ENCODE measurements at places on chromosomes 5 and 9.

DNA sequence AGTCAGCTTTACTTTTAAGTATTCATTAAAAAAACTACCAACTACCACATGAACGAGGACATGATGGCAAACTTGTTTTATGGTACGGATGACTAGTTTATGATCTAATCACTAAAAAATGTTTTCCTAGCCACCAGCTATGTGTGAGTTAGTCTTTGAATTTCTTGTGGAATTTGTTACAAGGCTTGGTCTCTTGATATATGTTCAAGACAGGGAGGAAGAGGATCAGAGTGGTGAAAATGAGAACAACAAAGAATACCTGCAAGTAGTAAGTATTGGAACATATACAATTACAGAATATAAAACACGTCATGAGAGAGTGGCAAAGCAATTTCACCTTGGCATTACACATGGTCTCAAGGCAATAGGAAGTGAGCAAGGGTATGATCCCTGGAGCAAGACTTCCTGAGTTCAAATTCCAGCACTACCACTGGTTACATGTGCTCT lies 548.6 kb upstream of the TLE4 start:
- no peak for DNase-seq

DNA sequence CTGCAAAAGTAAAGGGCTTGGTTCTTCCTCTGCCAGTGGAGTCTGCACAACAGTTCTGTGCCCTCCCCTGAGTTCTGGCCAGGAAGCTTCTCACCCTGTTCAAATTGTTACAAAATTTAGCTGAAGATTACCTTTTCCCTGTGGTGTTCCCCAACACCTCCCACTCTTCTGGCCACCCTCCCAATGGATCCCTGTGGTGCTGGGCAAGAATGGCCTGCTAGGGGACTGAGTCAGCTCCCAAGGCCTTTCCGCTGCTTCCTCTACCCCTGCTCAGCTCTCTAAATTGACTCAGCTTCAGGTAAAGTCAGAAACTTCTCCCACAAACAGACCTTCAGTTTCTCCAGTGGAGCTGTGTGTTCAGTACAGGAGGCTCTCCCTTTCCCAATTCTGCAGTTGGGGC lies 186.0 kb downstream of the NR2F1-AS1 start:
- DNase-seq: no peak

DNA sequence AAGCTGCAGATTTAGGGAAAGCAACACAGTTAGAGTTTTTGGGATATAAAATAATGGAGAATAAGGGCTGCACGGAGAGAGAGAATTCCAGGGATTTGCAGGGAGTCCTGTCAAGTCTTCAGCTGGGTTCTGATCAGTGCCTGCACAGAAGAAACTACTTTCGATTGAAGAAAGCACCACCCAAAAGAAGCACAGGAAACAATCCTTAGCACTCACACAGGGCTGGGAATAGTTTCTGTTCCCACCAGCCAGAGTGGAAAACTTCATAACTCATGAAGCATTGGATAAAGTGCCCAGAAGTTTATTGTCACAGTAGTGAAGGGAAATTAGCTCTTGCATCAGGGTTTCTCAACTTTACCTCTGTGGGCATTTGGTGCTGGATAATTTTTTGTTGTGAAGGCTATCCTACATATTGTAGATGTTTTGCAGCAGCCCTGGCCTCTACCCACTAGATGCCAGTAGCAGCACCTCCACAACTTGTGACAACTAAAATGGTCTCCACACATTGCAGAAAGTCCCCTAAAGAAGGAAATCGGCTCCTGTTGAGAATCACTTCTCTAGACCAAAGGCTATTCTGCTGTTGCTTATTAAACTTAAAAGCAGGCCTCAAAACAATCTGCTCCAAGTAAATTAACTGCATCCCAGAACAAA lies 71.0 kb upstream of the FAM120A start:
- no peak for DNase-seq

DNA sequence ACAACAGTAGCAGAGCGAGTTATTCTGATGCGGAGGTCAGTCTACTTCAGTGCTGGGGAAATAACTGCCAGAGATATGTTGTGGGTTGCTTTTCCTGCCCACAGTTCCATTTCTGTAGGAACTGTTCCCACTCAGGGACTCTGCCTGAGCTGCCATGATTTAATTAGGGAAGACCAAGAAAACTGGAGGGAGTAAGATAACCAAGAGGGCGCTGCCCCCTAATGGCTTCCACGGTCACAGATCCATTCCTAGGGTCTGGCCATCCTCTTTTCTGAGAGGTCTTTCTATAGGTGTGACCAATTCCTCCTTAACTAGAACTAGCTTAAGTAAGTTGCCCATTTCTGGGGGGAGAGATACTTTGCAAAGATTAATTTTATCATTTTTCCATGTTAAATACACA lies 125.9 kb downstream of the APBA1 start:
- peak; percentile 53 for DNase-seq

GRCh38 chr5:81838307-81838906 lies 87.5 kb upstream of the SSBP2 start:
- no peak for DNase-seq

DNA sequence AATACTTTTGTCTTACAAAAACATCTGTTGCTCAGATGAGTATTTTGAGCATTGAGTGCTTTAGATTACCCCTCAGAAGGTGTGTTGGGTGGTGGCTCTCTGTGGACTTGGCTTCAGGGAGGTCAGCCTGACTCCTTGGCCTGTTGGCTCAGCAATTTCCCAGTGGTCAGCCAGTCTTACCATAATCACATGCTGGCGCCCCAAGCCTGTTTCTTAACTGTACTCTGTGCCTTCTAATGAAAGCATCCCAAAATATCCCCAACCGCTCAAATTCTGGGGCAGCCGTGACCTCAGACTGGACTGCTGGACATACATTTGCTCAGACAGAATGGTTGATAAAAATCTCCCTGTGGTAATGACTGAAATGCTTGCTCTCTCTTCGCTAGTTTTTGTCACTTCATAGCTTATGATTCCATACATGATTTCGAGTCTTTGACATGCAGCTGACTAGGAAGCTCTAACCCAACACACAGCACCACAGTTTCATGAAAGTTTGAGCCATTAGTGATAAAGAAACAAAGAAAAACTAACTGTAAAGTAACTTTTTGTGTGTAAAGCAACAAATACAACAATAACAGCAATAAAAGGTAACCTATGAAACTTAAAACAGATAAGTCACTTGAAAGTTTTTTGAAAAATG lies 562.2 kb upstream of the MEF2C start:
- no peak for DNase-seq

DNA sequence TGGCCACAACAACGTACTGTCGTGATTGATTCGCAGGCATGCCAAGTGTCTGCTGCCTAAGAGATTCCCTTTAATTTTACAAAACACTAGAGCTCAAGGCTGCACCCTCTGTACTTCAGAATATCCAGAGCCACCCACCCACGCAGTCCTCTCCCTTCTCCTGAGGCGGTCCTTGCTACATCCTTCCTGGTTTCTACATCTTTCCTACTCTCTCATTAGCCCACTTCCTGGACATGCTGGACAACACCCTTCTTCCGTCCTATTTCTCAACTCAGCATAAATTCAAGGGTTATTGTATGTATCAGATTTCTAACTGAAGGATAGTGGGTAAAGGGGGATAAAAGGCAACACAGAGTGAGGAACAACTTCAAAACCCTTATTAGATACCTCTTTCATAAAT lies 148.4 kb upstream of the MAP3K1 start:
- no peak for DNase-seq

DNA sequence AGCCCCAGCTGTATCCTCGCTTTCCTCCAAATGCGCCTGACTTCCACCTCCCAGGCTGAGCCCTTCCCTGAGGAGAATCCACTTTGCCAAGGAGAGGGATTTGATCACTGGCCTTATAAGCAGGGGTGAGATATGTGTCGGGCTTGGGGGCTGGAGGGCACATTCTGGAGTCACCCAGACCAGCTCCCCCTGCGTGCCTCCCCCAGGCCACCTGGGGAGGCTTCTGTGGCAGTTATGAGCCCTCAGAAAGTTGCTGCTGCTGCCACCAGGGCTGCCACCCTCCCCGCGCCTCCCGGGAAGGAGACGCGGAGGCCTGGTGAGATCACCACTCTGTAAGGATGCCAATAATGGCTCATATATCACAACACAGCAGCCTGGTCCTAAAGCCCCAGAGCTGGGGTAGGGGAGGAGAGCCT lies 211.5 kb downstream of the PAPPA start:
- DNase-seq: peak; percentile 72

DNA sequence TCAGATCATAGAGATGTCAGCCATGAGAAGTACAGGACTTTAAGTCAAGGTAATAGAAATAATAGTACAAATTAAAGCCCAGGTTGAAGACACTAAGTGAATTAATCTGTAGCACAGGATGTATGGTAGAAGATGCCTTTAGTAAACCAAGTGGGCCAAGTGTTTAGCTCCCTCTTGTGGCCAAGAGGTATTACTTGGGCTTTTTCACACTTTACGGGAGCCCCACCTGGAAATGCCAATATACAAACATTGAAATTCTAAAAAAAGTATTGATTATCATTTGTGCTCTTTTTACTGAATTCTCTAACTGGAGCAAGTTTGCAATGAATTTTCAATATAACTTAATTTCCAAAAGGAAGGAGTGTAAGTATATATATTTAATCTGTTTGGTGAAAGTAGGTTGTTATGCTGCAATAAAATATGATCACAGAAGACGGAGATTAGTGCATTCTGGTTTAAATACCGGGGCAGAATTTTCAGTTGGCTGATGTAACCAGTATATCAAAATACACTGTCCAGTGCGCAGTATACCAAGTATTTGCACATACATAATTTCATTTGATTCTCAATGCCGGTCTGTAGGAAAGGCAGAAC lies 84.7 kb downstream of the PARP8 start:
- peak; percentile 48 for DNase-seq

DNA sequence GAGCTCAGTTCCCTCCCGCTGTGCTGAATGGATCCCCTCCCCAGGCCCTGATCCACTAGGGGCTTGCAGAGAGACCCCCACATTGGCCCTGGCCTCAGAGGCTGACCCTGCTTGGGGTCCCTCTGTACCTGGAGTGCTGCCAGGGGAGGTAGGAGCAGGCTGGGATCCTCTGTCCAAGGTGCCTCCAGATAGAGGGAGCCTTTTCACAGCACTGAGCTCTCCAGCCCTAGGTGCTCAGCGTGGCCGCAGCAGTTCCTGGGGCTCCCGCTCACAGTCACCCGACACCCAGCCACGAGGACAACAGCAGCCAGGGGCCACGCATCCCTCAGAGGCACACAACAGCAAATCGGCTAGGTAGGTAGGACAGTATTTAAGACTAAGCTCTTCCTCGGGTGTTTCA lies 62.2 kb upstream of the IRX2 start:
- DNase-seq: no peak

Measured in SK-N-SH (cell line).